ENCODE measurements at places on chromosomes 12 and 14.

DNA sequence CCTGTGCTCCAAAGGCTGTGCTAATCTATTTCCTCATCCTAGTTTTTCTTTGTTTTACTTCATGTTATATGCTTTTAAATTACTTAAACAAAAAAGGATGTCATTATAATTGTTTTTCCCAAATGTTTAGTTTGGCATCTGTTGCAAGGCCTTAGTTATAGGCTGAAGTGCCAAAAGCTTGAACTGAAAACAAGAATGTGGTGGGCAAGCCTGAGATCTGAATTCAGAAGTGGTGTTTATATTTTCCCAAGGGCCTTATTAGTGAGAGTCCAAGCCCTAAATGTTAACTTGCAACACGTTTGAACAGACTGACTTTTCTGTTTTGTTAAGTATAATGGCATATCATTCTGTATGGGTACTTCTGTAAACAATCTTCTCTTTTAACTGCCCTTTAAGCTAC lies 326.8 kb downstream of the CCDC91 start:
- DNase-seq: no peak

DNA sequence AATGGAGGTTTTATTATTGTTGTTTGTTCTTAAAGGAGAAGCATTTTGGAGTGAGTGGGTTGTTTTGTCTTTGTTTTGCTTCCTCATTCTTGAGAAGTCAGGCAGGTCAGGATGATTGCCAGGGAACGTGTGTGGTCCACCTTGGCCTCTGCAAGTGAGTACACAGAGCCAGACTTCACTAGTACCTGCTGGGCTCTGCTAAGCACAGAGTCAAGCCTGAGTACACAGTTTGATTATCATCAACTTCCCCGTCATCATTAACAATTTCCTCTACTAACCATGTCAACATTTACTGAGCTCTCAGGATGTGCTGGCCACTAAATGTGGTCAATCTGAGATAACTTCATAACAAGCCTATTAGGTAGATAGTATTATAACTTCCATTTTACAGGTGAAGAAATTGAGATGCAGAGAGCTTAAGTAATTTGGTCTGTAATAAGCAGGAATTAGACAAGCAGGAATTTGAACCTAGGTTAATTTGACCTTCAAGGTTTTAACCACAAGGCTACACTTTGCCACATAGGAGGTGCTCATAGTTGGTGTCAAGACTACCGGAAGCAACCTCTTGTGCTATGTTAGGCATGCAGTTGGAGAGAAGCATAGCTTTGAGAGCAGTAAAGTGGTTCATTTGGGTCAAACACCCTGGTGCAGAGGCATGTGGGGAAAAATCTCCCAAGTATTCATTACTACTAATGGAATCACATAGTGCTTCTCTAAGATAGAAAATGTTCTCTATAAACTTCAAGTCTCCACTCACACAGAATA lies 178.3 kb downstream of the NUAK1 start:
- no peak for DNase-seq

GRCh38 chr12:108833757-108834472 lies 23.5 kb downstream of the SSH1 start:
- no peak for DNase-seq

DNA sequence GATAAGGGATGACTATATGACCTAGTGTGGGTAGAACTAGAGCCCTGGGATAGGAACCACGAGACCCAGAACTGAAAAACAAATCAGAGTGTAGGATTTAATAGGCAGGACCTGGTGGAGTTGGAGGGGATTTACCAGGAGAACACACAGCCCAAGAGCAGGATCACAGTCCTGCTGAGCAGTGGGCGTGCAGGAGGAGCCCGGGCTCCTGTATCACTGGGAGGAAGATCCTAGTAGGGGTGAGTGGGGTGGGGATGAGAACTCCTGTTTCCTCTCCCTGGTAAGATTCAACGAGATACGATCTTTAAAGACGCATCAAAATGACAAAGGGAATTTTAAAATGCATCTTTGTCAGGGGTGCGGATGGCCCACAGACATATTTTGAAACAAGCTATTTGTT lies 220.1 kb downstream of the GALC start:
- DNase-seq: no peak

- no peak for DNase-seq
These were observed 108.6 kb downstream of the SAMD4A start for GRCh38 chr14:54675236-54676128.

DNA sequence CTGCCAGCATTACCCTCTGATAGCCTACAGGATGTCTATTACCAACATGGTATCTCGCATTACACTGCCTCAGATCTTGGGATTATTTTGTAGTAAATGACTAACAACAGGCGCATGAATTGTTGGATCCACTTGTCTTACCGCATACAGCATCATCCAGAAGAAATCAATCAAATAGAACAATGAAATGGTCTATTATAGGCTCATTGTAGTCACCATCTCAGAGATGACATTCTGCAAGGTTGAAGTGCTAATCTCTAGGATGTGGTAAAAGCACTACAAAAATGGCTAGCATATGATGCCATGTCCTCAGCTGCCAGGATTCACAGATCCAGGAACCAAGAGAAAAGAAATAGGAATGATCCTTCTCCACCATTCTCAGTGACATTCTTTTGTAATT lies 52.0 kb downstream of the WASHC3 start:
- no peak for DNase-seq

DNA sequence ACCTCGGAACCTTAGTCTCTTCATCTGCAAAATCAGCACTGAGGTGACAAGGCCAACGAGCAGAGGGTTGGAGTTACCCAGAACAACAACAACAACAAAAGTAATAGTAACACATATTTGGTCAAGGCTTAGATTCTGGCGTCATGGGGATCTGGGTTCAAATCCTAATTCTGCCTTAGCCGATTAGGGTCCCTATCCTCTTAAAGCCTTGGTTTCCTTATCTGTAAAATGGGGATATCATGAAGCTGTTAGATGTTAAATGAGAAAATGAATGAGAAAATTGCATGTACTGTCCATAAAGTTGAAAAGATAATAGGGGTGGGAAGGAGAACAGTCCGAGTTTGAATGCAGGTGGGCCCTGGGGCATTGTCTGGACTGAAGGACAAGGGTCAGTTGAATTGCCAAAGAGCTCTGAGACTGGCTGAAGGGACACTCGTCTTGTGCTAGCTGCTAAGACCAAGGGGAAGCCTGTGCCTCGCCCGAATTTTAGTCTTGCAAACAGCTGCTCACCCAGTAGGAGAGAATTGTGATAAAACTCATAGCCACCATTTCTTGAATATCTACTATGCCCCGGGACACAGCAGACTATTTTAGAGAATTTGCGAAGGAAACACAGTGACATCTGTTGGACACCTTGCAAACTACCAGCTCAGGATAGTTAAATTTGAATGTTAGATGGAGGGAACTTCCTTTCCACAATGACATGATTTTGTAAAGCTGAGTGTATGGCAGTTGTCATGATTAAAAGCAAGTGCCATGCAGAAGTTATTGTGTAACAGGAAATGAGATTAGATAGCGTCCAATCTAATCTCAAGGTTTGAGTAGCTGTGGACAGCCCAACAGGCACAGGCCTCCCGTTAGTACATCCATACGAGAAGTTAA lies 6.8 kb upstream of the HNF1A start:
- peak; percentile 80 for DNase-seq

DNA sequence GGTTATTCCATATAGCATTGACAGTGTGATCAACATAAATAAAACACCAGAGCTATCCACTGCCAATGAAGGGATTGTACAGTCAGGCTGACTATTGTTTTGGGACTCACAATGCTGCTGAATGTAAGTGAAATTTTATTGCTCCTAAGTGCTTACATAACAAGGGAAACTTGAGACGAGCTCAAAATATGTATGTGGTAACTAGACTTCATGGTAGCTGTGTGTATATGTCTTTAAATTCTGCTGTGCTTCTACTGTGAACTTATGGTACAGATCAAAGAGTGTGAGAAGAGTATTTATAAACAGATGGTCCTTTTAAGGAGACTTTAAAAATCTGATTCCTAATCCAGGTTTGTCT lies 6.9 kb downstream of the FLRT2 start:
- no peak for DNase-seq

DNA sequence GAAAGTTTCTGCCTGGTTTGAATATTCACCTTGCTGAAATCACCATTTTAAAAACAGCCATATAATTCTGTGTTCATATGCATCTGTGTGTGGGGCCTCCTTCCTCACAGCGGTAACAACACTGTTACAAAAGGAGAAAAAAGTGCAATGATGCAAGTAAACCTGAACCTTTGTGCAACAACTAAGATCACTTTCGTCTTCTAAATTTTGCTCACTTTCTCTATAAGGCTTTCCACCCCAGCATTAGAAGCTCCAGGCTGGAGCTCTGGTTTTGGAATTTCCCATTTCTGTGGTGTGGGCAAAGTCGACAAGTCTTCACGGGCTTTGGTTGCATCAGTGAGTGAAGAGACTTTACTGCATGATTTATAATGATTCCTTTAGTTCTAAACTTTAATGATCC lies 18.4 kb downstream of the FGD6 start:
- no peak for DNase-seq

- peak; percentile 96 for DNase-seq
These were observed 4.9 kb downstream of the ZNF385A start for GRCh38 chr12:54379398-54380201.

- DNase-seq: no peak
These were observed 17.5 kb downstream of the POLE2 start for GRCh38 chr14:49670475-49670874.

DNA sequence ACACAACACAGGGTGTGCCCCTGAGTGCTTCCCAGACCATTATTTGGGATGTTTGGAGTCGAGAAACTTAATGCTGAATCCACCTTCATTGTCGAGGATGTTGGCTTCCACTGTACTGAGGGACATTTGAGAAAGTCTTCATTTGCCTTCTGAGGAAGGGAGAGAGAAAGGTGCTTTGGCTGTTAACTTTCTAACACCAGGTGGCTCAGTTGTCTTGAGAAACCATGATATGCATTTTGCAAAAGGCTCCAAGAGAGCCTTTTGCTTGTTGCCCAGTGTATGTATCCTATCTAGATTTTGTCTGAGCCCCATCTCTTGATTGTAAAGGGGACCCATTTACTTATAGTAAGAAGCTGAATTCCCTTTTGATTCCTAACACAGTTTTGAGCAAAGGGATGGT lies 28.6 kb upstream of the NRXN3 start:
- DNase-seq: no peak
